Stimulated activated CD4-positive, alpha-beta T cell treated with anti-CD3 and anti-CD28 coated beads, Interleukin-12 subunit alpha, Interleukin-12 subunit beta, amount 100 ng/mL, for 24 hours (primary cell): ENCODE measurements at places on chromosomes 2 and 18.

- no peak for DNase-seq
Observed at GRCh38 chr2:129757366-129757914, 222.0 kb upstream of the RAB6C start.

GRCh38 chr18:43526426-43527145 lies 249.3 kb upstream of the SYT4 start:
- DNase-seq = no peak

DNA sequence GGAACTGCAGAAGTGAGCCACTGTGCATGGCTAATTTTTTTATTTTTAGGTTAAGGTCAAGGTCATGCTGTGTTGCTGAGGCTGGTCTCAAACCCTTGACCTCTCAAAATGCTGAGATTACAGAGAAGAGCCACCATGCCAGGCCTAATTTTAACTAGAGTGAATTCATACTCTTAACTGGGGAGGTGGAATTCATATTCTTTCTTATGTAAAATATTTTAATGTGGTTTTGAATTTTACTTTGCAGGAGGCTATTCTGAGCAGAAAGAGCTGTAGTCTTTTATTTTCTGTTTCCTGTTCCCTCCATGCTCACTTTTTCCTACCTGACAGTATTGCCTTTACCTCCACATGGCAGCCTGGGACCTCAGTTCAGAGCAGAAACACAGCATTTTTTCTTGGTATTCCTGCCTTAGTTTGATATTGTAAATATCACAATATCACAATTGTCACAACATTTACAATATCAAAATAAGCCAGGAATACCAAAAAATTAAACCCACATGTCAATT lies 37.1 kb upstream of the CCNYL1 start:
- DNase-seq = no peak

DNA sequence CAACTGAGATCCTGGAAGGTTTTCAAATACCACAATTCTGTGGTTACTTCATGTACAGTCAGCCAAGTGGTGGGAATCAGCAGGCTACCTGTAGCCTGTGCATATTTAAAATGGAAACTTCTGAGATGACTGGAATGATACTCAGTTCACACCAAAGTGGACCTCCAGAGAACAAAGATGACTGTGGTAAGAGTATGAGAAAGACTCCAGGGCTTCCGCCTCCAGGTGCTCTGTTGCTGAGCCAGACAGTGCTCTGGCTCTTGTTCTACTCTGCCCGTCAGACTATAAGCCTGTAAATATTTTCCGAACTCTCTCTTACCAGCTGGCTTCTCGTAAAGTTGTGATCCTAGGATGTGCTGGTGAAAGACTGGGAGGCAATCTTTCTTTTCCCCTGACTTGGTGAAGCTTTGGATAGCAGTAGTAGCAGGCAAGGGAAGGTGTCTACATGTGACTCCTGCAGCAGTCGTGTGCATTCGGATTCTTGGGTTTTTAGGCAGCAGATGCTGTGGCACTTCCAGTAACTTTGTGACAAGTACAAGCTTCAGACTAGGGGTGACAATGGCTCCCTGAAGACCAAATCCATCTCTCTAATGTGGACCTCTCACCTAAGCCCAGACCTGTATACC lies 23.1 kb downstream of the ST3GAL5 start:
- DNase-seq = no peak

DNA sequence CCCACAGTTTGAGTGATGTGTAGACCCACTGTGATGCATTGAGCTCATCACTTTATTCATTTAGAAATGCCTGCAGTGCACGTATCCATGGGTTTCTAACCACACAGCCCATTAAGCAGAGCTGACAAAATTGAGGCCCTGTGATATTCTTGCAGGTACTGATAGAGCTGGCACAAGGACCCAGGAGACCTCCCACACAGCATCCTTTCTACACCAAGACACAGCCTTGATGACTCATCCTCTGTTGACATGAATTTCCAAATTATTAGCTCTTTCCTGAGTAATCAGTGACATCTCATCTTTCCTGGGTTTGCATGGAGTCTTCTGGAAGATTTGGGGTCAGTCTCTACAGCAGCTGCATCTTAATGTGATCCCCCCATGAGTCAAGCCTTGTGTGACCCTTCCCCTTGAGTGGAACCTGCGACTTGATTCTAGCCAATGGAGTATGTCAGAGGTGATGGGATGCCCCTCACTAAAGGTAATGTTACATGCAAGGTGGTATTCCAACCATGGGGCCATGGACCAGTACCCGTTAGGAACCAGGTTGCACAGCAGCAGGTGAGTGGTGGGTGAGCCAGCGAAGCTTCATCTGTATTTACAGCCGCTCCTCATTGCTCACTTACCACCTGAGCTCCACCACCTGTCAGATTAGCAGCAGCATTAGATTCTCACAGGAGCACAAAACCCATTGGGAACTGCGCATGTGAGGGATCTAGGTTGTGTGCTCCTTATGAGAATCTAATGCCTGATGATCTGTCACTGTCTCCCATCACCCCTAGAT lies 181.1 kb upstream of the ARL4C start:
- DNase-seq = no peak
